ENCODE measurements at places on chromosomes 4 and X. TPM values are rescaled to one million over a fixed set of nuclear protein-coding genes. Genes with fewer than 3 reads are reported as not detected.

FOXO4 gene
- 1.3 TPM for total RNA-seq

MANBA gene
- total RNA-seq = 13.2 TPM

EVC gene
- total RNA-seq = 12.5 TPM

LRP2BP gene
- 0.15 TPM for total RNA-seq

SYN1 gene
- 0.19 TPM for total RNA-seq

BEND2 gene
- not detected for total RNA-seq

NAT8L gene
- total RNA-seq = 15.4 TPM

SLC2A9 gene
- total RNA-seq = 0.39 TPM

HTRA3 gene
- 20.3 TPM for total RNA-seq

Data from A549 treated with ZK216348 at 1 μM for 4 hours (cell line).